ENCODE measurements at places on chromosomes 16 and 17.

GRCh38 chr17:47838636-47839035 is 2.4 kb downstream of the SCRN2 start:
- DNase-seq, result no peak

DNA sequence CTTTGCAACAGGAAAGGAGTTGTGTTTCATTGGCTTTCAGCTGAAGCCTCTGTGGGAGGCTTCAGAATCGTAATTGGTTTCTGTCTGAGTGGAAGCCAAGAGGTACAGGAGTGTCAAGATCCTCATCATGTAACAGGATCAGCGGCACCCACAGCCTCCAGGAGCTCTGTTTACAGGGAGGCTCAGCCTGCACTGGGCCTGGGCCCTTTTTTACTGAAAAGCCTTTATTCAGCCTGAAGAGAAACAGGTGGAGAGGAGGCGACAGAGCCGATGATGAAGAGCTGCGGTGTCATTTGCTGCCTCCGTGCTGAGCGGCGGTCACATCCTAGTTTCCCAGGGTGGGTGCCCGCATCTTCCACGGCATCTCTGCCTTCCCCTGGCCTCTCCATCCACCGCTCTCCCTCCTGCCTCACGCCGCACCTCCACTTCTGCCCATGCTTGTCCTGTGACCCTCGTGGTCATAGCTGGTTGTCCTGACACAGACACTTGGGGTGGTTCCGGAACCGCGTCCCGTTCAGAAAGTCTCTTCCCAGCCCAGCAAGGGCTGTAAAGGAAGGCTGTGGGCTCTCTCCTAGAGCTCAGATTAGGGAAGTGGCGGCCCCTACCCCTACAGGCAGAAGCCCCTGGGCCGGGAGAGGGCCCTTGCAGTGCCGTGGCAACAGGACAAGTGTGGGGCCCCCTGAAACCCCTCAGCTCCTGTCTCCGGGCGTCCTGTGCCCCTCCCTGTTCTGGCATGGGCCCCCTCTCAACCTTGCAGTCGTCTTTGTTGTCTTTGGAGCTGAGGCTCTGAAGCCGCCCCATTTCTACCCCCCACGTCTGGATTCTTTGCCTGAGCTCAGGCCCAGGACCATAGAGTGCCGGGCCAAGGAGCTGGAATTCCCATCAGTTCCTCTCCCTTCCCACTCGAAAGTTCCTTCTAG is 53.9 kb upstream of the CHMP6 start:
- no peak for DNase-seq

GRCh38 chr16:71569621-71570020 is 7.3 kb downstream of the TAT start:
- no peak for DNase-seq

DNA sequence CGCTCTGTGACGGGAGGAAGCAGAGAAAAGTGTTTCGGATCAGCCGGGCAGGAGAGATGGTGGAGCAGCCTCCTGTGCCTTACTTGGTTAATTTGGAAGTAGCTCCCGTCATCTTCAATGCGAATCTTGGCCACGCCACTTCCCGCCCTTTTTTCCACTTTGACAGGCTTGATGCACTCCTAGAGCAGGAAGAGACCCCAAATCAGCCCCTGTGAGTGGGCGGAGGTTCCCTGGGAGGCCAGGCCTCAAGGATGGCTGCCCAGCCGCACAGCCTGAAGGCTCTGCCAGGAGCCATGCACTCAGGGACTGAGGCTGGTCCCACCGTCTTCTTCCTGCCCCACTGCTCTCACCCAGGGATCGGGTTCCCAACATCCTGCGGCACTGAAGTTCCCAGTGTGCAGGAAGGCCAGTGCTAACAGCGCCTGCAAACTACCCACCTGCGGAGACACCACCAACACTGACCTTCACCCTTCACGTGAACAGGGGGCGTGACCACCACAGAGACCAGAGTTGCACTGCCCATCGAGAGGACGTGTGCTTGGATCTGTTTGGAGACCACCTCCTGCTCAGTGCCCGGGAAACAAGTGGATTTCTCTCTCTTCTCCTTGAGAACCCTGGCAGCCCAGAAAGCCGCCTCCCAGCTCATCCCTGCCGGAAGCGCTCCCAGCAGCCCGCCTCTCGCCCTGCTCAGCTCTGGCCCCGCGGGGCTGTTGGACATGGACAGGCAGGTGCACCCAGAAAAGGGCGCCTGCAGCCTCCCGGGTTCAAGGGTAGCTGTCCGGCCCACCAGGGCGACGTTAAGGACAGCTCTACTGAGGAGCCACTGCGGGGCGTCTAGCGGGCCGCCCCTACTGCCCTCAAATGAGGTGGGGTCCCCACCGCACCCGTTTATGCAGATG is 988 bp downstream of the CIAO3 start:
- no peak for DNase-seq

DNA sequence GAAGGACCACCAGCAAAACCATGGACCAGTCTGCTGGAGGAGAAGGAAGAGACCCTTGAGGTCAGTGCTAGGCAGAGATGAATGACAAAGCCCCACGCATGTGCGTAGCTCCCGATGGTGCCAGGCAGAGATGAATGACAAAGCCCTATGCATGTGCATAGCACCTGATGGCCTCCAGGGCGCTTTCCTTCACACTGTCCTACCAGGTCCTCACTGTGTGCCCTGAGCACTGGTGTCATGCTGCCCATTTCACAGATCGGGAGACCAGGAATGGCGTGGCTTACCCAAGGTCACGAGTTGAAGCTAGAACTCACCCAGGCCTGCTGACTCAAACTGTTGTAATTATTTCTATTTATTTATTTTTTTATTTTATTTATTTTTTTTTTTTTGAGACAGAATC is 149.6 kb downstream of the KATNIP start:
- no peak for DNase-seq

DNA sequence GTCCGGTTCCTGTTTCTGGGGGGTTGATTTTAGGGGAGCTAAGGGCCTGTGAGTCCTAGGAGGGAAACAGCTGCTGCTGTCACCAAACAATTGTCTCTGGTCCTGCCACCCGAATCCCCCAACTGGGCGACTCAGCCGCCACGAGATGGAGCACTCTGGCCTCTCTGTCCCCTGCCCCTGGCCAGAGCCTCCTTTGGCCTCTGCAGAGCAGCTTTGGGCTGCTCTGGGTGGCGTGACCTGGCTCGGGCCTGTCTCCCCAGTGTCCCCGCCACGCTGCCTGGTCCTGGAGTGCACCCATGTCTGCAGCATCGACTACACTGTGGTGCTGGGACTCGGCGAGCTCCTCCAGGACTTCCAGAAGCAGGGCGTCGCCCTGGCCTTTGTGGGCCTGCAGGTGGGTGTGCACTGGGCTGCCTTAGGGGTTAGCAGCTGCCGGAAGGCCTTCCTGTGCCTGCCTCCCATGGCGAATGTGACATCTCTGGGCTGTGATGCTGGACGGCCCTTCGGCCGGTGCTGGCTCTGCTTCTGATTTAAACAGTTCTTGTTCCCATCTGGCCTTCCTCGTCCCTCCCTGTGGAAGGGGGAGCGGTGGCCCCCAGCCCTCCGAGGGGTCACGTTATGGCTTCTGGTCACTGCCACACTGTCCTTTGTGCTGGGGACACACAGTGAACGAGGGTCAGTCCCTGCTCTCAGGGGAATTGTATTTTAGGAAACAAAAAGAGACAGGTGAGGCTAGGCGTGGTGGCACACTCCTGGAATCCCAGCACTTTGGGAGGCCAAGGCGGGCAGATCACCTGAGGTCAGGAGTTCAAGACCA is 11.6 kb upstream of the RNF213 start:
- DNase-seq, result no peak

- no peak for DNase-seq
Measured at GRCh38 chr16:12066823-12067222, 90.3 kb downstream of the SNX29 start.

- no peak for DNase-seq
Measured at GRCh38 chr17:29563816-29564215, 3.0 kb downstream of the ABHD15 start.

DNA sequence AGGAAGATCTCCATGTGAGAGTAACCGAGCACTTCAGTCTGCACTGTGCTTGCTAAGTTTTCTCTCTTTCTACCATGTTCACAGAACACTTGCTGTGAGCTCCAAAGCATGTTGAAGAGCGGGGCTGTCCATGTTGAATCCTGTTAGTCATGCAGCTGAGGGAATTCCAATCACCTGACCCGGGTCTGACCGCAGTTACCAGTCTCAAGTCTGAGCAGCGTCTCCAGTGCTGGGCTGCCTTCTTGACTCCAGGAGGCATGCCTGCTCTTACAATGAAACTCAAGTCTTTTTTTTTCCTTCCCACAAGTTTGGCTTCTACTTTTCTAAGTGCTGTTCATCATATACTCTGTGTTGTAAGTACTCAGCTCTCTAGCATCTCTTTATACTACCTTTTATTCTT is 44.3 kb downstream of the HOXB1 start:
- no peak for DNase-seq

GRCh38 chr17:19753051-19753509 is 5.0 kb upstream of the ALDH3A1 start:
- no peak for DNase-seq

GRCh38 chr16:87458424-87458915 is 34.4 kb downstream of the ZCCHC14 start:
- no peak for DNase-seq

DNA sequence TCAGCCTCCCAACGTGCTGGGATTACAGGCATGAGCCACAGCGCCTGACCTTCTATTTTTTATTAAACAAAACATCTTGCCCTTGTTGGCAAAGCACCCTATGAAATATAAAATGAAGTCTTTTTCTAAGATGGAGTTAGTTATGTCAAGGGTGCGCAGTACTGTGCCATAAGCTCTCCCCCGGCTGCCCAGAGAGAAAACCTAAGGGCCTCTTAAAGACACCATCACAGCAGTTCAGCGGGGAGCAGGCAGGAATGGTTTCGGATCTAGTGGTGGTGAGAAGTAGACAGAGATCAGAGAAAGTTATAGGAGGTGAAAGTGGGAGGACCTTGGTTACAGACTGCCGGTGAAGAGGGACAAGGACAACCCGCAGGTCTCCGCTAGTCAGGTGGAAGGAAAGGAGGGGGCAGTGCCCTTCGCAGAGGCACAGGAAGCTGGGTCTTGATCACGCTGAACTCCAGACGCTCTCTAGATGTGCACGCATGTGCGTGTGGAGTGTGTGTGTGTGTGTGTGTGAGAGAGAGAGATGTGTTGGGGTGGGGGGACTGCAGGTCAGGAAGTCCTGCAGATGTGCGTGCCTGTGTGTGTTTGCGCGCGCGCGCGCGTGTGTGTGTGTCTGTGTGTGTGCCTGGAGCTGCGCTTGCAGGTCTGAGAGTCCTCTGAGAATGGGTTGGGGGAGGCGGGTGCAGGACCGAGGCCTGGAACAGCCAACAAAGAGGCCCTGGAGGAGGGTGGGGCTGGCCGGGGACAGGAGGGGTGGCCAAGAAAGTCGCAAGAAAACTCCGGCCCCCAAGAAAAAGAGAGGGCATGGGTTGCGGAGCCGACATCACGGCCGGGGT is 748 bp upstream of the CMTM3 start:
- DNase-seq, result peak; percentile 88

GRCh38 chr17:1264196-1264595 is 6.0 kb upstream of the BHLHA9 start:
- DNase-seq, result no peak

GRCh38 chr17:51508048-51508447 is 247.7 kb downstream of the UTP18 start:
- no peak for DNase-seq

DNA sequence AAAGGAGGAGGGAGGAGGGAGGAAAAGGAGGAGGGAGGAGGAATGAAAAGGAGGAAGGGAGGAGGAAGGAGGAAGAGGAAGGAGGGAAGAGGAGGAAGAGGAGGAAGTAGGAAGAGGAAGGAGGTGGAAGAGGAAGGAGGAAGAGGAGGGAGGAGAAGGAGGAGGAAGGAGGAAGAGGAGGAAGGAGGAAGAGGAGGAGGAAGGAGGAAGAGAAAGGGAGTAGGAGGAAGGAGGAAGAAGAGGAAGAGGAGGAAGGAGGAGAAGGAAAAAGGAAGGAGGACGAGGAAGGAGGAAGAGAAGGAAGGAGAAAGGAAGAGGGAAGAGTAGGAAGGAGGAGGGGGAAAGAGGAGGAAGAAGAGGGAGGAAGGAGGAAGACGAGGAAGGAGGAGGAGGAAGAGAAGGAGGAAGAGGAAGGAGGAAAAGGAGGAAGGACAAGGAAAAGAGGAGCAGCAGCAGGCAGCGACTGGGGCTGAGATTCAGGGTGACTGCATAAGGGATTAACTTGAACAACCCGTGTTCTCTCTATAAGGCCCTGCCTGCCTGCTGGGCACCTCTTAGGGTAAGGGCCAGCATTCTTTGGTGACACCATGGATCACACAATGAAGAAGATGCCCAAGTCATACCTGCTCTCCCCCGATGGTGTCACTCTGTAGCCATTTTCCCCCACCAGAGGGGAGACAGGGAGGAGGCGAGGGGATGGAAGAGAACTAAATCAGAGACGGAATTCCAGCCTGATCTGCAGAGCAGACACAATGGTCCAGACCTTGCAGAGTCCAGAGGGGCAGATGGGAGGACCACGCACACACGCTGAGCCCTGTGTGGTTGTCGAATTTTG is 1.4 kb upstream of the IL34 start:
- DNase-seq, result no peak

DNA sequence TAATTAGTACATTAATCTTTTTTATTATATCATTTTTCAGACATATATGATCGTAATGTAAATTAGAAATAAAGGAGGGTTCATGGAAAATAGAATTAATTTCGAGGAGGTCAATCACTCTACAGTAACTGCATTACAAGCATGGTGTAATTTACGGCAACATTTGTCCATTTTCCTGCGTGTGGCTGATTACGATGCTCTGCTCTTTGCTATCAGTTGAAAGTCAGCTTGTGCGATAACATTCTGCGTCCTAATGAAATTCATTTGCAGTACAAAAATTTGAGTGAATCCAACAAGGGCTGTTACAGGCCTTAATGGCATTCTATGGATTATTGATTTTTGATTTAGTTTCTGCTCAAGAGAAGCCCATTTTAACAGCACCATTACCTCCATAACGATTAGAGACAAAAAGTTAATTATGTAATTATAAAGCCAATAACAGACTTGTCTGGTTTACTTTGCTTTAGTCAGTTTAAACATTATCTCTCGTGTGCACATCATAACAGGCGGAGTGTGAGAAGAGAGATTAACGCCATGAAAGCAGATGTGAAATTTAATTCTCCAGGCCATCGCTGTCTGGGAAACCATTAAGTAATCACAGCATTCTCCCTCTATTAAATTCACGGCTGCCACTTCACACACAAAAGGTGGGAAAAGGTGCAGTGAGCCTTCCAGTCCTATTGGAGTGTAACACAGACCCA is 256.4 kb upstream of the IRX3 start:
- DNase-seq, result no peak

- no peak for DNase-seq
Measured at GRCh38 chr17:36136036-36136435, 32.4 kb downstream of the CCL4 start.

- no peak for DNase-seq
Measured at GRCh38 chr16:13100970-13101369, 199.6 kb downstream of the SHISA9 start.

- DNase-seq, result no peak
Measured at GRCh38 chr17:3956327-3956957, 7.8 kb downstream of the ATP2A3 start.
